OCI-LY7 (cell line): ENCODE measurements at places on chromosomes 2 and 18. TPM values are rescaled to one million over a fixed set of nuclear protein-coding genes. Genes with fewer than 3 reads are reported as not detected.

DNA sequence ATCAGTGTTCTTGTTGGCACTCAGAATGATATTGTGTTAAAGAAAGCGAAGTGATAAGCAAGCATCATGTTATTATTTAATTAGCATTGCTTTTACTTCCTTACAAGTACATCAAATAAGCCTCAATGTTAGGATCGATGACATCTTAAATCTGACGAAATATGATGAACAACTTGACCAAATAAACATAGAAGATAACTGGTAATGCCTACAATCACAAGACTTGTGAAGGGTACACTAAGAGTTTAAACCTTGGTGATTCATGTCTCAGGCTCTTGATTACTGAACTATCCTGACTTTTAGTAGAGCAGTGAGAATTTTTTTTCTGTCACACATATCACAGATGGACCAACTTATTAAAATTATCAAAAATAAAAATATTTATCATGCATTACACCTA lies 500.8 kb upstream of the ZEB2 start:
- no peak for DNase-seq

GRCh38 chr2:207159002-207159401 lies 6.7 kb downstream of the KLF7 start:
- DNase-seq, result no peak

RALBP1 gene
- total RNA-seq, result 96.0 and 112 TPM in 2 replicates

DNA sequence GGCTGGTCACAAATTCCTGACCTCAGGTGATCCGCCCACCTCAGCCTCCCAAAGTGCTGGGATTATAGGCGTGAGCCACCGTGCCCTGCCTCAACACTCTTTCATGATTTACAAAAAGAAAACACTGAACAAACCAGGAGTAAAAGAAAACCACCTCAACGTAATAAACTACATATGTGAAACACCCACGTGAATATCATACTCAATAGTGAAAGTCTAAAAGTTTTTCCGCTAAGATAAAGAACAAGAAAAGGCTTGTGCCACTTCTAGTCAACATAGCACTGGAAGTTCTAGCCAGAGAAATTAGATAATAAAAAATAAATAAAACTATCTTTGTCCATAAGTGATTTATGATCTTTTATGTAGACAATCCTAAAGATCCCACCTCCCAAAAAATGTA lies 68.5 kb downstream of the ROCK2 start:
- no peak for DNase-seq

GRCh38 chr2:154013514-154013913 lies 141.8 kb downstream of the GALNT13 start:
- DNase-seq, result no peak

- DNase-seq, result no peak
Measured at GRCh38 chr2:238125127-238125885, 13.2 kb upstream of the KLHL30 start.

DNA sequence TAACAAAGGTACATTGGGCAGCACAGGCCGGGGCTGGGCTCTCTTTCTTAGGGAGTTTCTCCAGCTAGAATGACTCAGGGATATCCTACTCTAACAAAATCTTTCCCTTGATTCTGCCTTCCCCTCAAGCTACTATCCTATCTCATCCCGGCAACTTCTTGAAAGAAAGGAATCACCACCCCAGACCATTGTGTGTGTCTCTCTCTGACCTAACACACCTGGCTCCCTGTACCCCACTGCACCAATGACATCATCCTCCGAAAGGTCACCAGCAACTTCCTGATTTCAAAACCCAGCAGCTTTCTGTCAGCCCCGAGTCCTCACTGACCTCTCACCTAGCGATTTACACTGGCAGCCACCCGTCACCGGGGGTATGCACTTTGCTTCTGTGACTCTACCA lies 72.1 kb upstream of the MAP4K4 start:
- no peak for DNase-seq

LRPPRC gene
- total RNA-seq, result 116 and 136 TPM in 2 replicates

GRCh38 chr18:6204476-6204875 lies 210.2 kb downstream of the L3MBTL4 start:
- DNase-seq, result no peak
